NCI-H146 (cell line): ENCODE measurements at places on chromosomes 2 and 18.

DNA sequence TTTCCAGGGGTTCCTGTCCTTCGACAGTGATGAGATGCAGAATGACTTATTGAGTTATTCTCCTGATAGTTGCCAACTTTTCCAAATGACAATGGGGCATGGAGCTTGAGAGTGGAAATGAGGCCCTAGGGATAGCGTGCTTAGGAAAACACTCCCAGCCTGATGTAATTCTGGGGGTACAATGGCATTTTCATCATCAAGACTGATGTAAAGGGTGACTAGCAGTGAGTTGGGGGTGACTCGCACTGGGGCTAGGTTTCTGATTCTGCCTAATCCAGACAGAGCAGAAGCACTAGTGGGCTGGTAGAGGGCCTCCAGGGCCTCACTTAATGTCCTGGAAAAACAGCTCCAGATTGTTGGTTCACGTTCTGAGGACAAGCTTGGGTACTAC, 34.0 kb upstream of the IL37 start:
- no peak for DNase-seq

DNA sequence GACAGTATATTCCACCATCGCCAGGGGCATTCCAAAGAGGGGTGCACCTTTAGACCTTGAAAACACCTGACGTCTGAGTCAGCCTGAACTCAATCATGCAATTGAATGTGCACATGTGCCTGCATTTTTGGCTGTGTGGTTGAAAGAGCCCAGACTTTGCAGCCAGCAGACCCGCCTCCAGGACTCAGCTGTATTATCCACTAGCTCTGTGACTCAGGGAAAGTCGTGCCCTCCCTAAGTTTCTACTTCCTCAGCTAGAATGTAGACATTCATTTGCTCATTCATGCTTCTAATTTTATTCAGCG, 94.2 kb downstream of the LRRC30 start:
- DNase-seq = no peak

DNA sequence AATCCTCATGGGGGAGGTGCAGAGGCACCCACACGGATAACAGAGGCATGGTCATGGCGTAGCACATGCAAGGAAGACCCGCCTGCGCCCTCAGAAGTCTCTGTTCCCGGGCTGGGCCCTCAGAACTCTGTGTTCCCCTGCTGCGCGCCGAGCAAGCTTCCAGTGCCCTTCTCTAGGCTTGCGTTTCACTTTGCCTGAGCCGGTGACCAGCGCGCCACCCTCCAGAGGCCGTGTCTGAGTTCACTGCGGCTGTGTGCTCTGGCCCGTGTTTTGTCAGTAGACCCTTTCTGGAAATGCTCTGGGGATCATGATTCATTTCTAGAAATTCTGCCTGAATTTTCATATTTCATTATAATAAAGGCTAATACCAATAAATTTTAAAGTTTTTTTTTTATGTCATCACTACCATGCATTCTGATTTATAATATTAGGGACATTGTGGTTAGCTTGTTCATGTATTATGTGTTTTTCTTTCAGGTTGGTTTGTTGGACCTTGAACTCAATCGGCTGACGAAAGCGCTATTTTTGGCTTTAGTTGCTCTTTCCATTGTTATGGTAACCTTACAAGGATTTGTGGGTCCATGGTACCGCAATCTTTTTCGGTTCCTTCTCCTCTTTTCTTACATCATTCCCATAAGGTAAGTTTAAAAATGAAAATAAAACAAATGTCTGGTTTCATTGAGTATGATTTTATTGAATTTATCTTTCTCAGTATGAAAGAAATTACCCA, 142.7 kb upstream of the NFATC1 start:
- DNase-seq = peak; percentile 95

GRCh38 chr2:217118559-217119284, 258.9 kb upstream of the TNP1 start:
- no peak for DNase-seq

- DNase-seq = peak; percentile 6
These were observed 17.7 kb upstream of the NFE2L2 start for GRCh38 chr2:177282181-177282641.

- peak; percentile 93 for DNase-seq
These were observed 11.5 kb downstream of the ASAP2 start for GRCh38 chr2:9217838-9218770.

- no peak for DNase-seq
These were observed 17.5 kb downstream of the NCAPH start for GRCh38 chr2:96353032-96353561.

DNA sequence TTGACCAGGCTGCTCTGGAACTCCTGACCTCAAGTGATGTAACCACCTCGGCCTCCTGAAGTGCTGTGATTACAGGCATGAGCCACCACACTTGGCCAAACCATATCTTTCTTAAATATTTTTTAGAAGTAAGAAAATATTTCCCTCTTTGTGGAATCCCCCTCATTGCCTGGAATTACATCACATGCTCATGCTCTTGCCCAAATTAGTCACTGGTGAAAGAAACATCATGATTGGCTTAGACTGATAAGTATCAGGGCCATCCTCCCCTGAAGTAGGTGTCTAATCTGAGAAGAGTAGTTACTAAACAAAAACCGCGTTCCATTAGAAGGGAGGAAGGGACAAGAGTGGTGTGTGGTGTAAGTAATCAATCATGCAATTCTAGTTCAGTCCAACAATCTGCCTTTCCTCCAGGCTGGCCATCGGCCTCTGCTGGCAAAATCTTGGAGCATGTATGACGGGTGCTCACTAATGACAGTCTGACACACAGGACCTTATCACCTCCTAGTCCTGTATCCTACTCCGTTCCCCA, 52.3 kb upstream of the SCG2 start:
- DNase-seq = no peak

DNA sequence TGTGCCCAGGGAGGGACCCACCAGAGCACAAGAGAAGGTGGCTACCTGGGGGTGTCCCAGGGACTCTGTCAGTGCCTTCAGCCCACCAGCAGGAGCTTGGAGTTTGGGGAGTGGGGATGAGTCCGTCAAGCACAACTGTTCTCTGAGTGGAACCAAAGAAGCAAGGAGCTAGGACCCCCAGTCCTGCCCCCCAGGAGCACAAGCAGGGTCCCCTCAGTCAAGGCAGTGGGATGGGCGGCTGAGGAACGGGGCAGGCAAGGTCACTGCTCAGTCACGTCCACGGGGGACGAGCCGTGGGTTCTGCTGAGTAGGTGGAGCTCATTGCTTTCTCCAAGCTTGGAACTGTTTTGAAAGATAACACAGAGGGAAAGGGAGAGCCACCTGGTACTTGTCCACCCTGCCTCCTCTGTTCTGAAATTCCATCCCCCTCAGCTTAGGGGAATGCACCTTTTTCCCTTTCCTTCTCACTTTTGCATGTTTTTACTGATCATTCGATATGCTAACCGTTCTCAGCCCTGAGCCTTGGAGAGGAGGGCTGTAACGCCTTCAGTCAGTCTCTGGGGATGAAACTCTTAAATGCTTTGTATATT, 14.0 kb downstream of the ITM2C start:
- DNase-seq = no peak

DNA sequence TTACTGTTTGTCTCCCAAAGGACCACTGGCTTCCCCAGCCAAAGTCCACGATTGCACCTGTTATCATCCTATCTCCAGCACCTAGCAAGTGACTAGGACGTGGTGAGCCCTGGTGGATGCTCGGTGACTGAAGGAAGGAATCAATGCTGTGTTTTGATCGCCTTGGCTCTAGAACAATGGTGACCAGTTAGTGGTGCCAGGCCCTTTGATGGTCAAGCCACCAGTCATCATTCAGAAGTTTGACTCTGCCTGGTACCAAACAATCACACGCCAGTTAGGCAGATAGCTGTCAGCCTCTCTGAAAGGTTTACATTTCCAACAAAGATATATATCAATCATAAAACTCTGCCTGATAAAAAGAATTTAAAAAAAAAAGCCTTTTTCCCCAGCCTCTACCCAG, 244.1 kb downstream of the SH3BP4 start:
- DNase-seq = no peak

DNA sequence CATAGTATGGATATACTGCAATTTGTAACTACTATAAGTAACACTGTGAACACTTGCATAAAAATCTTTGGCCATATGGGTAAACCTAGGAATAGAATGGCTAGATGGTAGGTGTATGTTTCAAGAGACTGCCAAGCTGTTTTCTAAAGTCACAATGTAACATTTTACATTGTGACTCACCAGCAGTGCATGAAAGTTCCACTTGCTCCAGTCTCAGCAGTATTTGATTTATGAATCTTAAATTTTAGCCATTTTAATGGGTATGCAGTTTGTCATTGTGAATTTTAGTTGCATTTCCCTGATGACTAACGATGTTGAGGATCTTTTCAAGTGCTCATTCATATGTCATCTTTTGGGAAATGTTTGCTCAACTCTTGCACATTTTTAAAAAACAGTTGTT, 86.1 kb downstream of the FARSB start:
- DNase-seq = no peak

DNA sequence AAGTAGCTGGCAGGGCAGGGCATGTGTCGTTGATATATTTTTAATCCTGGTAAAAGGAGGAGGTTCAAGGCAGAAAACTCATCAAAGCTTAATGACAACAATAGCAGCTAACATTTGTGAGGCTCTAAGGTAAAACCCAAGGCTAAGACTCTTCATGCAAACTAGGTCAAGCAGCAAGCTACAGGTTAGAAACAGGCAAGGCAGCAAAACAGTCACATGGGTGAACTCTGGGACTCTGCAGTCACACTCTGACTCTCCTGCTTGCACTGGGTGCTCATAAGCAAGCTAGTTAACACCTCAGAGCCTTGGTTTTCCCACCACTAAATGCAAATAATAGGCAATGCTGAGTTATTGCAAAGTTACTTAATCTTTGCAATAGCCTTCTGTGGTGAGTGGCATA, 7.9 kb downstream of the IL1RN start:
- no peak for DNase-seq

GRCh38 chr18:65990944-65991708, 240.3 kb downstream of the CDH7 start:
- no peak for DNase-seq

DNA sequence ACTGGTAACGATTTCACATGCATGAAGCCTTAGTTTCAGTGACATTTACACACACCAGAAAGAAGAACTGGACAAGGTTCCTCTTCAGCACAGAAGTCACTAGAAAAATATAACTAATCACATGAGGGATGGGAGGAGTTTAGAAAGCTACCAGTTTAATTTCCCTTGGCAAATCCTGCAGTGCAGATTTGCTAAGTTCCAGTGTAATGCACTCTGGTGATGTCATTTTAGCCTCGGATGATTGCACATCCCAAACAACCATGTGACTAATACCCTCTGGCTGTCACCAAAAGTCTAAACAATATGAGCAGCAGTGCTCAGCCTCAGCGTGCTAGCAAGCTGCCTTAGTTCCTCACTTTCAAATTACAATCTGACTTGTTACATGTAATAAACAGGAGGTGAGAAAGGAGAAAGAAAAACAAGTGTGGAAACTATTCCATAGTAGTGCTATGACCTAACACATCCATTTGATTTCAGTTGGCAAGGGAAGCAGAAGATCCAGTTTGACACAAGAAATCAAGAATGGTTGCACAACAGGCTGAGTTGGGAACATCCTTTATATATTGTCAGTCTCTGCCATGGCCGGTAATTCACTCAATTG, 35.3 kb upstream of the PPP1CB start:
- peak; percentile 52 for DNase-seq

DNA sequence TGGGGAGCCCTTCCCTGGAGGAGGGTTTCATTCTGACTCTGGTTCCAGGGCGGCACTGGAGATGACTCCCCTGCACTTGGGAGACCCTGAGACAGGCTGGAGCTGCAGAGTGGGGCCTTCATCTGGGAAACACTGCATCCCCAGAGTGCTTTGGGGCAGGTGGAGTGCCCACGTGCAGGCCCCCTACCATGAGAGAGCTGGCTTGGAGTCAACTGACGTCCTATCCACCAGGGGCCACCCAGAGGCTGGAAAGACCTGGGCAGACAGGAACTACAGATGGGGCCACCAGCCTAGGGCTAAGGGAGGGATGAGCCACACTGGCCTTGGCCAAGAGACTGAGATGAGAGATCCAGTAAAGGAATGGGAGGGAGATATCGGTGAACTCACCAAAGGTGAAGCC, 153.8 kb downstream of the ASB1 start:
- no peak for DNase-seq

DNA sequence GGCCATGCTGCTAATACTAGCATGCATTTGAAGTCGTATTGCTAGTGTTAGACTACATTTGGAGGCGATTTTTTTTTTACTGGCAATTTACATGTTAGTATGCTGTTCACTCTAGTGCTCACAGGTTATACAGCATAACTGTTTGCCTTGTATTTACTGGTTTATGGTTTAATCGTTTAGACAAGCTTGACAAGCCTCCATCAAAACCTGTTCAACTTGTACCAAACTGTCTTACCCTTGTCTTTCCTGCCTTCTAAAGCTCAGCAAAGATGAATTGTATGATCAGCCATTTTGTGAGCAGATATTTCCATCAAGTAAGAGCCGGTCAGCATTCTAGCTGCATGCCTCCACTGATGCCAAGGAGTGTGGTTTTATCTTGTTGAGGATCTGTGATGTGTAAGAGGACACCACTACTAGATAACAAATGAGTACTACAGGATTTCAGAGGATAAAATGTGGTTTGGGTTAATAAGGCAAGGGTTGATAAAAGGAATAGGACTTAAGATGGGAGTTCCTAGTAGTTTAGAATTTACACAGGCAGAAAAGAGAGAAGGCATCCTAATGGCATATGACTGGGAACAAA, 68.4 kb upstream of the ITM2C start:
- no peak for DNase-seq

- no peak for DNase-seq
These were observed 31.6 kb downstream of the MOGAT1 start for GRCh38 chr2:222703091-222703490.

- no peak for DNase-seq
These were observed 235.8 kb downstream of the TPGS2 start for GRCh38 chr18:36593001-36593400.

DNA sequence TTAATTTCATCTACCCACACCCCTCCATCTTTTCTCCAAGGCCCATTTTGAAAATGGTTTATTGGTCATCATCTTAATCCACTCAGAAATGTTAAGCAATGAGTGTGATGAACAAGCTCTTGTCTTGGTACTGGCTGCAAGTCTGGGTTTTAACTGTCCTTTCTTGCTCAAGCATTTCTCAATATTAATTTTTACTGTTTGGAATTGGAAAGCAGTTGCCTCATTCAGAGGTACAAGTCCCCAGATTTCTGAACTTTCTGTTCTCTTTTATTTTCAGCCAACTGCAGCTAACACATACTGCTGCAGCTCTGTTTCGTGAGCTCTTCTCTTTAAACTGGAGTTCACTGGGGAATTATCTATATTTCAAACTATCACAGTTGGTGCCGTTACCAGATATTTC, 99.4 kb upstream of the TEX51 start:
- DNase-seq = no peak

- DNase-seq = no peak
These were observed 29.3 kb upstream of the FAM171B start for GRCh38 chr2:186664385-186665043.

DNA sequence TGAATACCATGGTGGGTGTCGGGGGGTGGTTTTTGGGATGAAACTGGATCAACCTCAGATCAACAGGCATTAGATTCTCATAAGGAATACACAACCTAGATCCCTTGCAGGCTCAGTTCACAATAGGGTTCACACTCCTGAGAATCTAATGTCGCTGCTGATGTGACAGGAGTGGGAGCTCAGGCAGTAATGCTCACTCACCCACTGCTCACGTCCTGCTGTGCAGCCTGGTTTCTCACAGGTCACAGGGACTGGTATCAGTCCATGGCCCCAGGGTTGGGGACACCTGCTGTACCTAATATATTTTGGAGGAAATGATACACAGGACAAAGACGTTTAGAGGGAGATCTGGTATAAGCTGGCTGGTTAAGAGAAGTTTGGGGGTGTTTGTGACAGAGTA, 338.8 kb downstream of the PLCL1 start:
- no peak for DNase-seq

GRCh38 chr2:133360882-133361281, 207.4 kb downstream of the NCKAP5 start:
- DNase-seq = no peak

- DNase-seq = no peak
These were observed 394.8 kb downstream of the PID1 start for GRCh38 chr2:228876276-228876675.
